ENCODE measurements at places on chromosomes 2 and 18.

- no peak for DNase-seq
These were observed 77.8 kb downstream of the PDCL3 start for GRCh38 chr2:100640431-100641124.

DNA sequence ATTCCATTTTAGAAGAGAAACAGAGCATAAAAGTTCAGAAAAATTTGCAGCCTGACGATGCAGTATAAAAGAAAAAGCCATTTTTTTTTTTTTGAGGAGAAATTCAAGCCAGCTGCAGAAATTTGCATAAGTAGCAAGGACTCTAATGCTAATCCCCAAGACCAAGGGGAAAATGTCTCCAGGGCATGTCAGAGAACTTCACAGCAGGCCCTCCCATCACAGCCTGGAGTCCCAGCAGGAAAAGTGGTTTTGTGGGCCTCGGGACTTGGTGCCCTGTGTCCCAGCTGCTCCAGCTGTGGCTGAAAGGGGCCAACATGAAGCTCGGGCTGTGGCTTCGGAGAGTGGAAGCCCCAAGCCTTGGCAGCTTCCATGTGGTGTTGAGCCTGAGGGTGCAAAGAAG lies 325.3 kb upstream of the HNMT start:
- no peak for DNase-seq

GRCh38 chr2:6780765-6781274 lies 84.9 kb downstream of the CMPK2 start:
- DNase-seq: peak; percentile 44

DNA sequence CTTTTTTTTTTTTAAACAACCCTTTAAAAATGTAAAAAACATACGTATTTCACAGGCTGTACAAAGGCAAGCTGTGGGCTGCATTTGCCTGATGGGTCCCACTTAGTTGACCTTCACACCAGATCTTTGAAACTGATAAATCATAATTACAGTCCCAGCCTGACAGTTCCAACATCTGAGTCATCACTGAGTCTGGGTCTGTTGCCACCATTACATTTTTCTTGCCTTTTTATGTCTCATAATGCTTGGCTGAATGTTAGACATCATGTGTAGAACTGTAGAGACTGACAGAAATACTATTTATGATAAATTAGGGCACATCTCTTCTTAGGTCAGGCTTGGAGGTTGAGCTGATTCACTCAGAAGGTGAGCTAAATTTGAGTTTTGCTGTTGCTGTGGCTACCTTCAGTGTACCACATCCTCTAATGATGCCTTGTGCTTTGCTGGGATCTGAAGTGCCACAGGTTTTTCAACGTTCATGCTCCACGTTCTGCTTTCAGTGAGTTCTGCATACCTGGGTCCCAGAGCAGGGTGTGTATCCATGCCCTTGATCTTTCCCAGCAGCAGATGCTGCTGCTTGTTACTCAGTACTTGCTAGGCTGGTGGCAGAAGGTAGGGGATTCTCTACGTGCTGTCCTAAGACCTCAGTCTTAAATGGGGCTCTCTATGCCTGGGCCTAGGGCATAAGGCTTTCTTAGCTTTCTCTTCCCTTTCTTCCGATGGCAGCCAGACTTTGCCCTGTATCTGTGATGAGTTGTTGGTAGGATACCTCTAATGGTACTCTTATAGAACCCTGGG lies 160.6 kb upstream of the SMAD7 start:
- DNase-seq: no peak

GRCh38 chr18:901761-902160 lies 2.9 kb upstream of the ADCYAP1 start:
- DNase-seq: no peak

- DNase-seq: no peak
These were observed 29.4 kb downstream of the PSD4 start for GRCh38 chr2:113203217-113203530.

DNA sequence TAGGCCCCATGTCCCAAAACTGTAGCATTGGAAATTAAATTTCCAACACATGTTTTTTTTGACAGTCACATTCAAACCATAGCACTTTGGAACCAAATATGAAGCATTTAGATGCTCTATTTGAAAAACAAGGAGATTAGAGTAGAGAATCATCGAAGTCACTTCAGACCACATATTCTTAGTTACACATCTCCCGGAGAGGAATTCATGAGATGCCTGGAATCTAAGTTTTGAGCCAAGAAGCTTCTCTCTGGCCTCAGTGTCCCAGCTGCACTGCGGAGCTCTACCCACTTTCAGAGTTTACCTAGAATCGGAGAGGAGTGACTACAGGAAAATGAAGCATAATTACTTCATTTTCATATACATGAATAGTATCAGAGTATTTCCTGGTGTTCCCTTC lies 385.9 kb downstream of the TNS1 start:
- DNase-seq: no peak

DNA sequence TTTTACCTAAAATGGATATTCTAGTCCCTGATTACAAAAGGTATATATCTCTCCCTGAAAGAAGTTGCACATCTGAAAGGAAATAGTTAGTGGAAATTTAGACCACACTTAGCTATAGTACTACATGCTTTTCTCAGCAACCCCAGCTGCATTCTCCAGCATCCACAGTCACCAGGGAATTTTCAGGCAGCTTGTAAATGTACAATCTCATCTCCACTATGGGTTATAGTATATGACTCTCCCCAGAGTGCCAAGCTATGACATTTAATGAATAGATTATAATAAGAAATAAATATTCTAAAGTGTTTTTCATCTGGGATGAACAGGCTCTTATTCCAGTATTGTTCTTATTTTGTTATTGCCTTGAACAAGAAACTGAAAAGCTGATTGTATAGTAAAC lies 197.6 kb upstream of the HNRNPA3 start:
- DNase-seq: no peak

DNA sequence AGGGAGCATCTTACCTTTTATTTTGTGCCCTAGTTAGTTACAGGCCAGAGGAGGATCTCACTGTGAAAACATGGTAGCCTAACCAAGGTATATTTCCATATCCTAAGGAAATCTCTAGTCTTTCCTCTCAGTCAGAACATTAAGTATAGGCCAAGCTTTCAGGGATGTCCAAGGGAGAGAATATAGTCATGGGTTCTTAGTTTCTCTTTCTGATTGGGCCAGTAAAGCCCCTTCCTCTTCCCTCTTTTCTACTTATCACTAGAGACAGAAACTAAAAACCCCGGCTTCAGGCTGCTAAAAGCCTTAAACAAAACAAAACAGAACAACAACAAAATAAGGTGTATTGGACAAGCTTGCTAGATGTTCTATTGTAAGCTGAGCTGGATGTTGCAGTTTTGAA lies 44.3 kb upstream of the TNFRSF11A start:
- no peak for DNase-seq

GRCh38 chr2:178298785-178299212 lies 104.5 kb downstream of the OSBPL6 start:
- DNase-seq: no peak

DNA sequence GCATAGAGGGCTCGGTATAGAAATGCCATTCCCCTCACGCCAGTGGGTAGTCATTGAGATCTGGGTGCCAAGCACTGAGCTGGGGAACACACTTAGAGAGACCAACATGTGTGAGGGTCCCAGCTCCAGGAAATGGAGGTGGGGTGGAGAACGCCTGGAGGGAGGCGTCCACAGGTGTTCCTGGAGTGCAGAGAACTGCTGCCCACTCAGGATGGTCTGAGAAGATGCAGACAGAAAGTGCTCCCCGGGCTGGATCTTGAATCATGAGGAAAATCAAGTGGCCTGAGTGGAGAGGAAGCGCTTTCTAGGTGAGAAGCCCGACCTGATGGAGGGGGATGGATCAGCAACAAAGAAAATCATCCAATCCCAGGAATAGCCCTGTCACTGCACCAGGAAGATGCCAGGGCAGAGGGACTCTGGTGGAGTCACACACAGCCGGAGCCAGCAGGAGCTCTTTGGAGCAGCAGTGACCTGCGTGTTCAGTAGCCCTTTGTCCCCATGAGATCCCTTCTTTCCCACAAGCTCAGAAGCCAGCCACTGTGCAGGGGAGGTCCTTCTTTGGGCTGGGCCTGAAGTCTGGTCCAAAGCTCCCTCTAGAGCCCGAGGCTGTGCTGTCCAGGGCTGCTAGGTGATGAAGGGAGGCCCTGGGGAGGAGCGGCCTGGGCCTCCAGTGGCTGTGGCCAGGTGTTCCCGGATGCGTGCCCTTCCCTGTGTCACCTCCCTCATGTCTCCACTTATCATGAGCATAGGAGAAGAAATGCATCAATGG lies 112.3 kb downstream of the RNF144A start:
- peak; percentile 27 for DNase-seq

- no peak for DNase-seq
These were observed 45.7 kb downstream of the RALB start for GRCh38 chr2:120298173-120298835.

GRCh38 chr2:29834624-29835023 lies 86.8 kb downstream of the ALK start:
- no peak for DNase-seq

- DNase-seq: no peak
These were observed 24.5 kb downstream of the RTTN start for GRCh38 chr18:70181015-70181414.

GRCh38 chr2:233007270-233007669 lies 5.8 kb downstream of the NGEF start:
- no peak for DNase-seq

- DNase-seq: no peak
These were observed 79.6 kb downstream of the RAB31 start for GRCh38 chr18:9787712-9788111.

DNA sequence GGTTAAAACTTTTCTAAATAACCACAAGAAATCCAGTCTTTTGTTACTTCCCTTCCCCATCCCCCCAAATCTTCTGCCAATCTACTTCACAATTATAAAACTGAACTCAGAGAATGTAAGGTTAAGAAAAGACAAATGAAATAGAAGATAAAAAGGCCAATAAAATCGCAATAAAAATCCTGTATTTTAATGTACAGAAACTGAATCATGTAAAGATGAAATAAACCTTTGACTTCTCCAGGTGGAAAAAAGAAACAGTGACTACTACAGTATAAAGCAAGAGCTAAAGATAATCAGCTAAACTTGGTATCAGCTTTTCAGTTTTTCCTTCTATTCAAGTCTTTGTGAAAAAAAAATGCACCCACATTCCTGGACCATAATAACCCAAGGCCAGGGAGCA lies 1.7 kb downstream of the SYT4 start:
- DNase-seq: no peak

- no peak for DNase-seq
These were observed 155.3 kb upstream of the SLC39A10 start for GRCh38 chr2:195501746-195502145.

DNA sequence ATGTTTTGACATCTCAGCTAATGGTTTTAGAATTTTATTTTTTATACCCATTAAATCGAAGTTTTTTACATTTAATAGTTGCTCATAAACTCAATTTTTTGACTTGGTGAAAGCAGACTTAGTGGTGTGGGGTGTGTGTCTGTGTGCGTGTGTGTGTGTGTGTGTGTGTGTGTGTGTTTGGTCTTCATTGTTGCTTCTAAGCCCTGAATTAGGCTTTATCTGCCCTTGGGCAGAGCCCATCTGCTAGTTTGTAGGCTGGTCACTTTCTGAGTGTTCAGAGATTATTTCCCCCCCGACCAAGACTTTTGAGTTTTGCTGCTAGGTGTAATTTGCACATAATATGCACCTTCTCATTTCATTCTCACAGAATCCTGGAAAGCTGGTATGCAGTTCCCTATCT lies 14.3 kb downstream of the PAX3 start:
- no peak for DNase-seq

- DNase-seq: no peak
These were observed 87.8 kb upstream of the SNTG2 start for GRCh38 chr2:862731-863466.

DNA sequence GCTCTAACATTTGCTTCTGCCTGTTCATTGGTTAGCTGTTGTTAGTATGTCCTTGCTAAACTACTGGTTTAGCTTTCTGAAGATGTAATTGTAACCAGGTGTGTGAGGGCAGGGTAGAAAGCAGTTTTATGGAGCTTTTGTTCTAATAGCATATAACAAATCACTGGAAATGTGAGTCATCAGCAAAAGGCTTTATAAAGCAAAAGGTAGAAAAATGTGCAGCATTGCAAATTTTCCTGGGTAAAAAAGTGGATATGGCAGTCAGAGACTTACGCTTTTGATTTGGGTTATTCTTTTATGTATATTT lies 85.3 kb downstream of the ZNF407 start:
- peak; percentile 18 for DNase-seq

GRCh38 chr2:217092710-217093379 lies 233.0 kb upstream of the TNP1 start:
- DNase-seq: no peak

- no peak for DNase-seq
These were observed at the start of gene CACNB4 for GRCh38 chr2:152098496-152099366. Gene CACNB4, minus strand, starts transcription at chr2:152099044.

DNA sequence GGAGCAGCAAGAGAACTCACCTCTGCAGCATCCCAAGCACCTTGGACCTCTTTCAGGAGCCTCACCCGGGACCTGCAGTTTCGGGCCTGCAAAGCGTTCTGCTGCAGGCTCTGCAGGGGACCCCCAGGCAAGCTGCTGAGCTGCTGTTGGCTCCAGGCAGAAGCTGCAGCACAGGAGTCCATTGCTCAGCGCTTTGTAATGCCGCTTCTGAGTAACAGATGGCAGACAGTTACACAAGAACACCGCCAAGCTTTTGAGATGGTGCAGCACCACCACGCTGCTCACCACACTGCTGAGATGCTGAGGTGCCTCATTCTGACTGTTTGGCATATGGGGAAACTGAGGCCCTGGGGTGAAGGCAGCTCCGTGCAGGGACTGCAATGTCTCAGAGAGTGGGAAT lies 1.9 kb upstream of the GALNT14 start:
- no peak for DNase-seq

GRCh38 chr2:239751679-239752355 lies 273.3 kb downstream of the NDUFA10 start:
- DNase-seq: no peak

- DNase-seq: no peak
These were observed 3.8 kb downstream of the MATN3 start for GRCh38 chr2:20008703-20009102.

DNA sequence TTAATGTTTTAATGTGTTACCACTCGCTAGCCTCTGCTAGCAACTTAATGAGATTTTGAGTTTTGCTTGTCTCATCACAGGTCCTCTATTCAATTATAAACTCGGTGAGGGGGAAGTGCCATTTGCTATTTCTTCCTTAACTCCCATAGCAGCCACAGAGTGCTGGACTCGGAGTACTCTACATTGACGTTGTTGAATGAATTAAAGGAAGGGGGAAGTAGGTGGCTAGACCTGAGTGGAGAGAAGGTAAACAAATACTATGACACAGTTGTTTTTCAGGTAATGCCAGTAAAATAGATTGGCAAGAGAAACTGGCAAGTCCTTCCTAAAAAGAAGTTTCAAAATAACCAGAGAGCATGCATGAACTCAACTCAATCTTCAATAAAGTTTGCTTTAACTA lies 339.3 kb downstream of the HRH4 start:
- DNase-seq: no peak
